ENCODE measurements at places on chromosomes 6 and 20.
A peak's percentile ranks its signal among the peaks of the same experiment; 100 is the strongest.

DNA sequence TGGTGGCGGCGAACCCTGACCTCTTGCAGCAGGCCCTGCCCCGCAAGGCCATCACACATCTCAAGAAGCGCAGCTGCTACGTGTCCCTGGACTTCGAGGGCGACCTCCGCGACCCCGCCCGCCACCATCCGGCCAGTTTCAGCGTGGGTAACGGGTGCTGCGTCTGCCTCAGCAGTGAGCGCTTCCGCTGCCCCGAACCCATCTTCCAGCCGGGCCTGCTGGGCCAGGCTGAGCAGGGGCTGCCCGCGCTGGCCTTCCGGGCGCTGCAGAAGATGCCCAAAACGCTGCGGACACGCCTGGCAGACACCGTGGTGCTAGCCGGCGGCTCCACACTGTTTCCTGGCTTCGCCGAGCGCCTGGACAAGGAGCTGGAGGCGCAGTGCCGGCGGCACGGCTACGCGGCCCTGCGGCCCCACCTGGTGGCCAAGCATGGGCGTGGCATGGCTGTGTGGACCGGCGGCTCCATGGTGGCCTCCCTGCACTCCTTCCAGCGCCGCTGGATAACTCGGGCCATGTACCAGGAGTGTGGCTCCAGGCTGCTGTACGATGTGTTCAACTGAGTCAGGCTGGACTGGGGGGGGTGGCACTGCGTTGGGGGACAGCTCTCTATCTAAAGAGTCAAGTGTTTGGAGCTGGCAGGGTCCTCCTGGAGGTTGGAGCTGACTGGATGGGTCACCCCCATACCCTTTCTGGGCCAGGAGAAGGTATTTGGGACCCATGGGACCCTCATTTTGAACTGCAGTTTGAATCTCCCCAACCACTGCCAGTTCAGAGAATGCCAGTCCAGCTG, 1.1 kb downstream of the ACTL10 start:
- peak overlapping the region; percentile 80 for H3K4me3 ChIP-seq
- peaks cover 8% of the 10 kb centered on the region for H3K36me3 ChIP-seq
- H3K4me1 ChIP-seq: peaks cover 35% of the 10 kb centered on the region
- DNase-seq: peak; percentile 77
- H3K27me3 ChIP-seq: no peaks in the 10 kb centered on the region
- peak overlapping the region; percentile 68 for H3K27ac ChIP-seq

DNA sequence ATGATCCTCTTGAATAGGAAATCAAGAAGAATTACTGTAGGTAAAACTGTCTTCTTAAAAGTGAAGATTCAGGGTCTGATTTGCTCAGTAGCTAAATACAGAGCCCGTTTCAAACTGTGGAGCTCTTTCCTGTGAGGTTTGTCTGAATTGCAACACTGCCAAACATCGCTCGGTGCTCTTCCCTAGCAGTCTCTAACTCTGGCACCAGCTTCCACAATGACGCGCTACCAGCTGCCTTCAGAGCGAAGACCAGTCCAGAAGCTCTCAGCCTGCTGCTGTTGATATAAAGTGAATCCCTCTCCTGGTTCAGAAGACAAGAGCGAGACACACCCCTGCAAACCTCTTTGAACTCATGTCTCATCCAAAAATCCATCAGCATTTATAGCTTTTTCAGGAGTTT, 447.0 kb downstream of the LMBRD1 start:
- DNase-seq: no peak
- no peak overlapping the region for H3K4me3 ChIP-seq
- no peak overlapping the region for H3K27ac ChIP-seq
- no peaks in the 10 kb centered on the region for H3K36me3 ChIP-seq

DNA sequence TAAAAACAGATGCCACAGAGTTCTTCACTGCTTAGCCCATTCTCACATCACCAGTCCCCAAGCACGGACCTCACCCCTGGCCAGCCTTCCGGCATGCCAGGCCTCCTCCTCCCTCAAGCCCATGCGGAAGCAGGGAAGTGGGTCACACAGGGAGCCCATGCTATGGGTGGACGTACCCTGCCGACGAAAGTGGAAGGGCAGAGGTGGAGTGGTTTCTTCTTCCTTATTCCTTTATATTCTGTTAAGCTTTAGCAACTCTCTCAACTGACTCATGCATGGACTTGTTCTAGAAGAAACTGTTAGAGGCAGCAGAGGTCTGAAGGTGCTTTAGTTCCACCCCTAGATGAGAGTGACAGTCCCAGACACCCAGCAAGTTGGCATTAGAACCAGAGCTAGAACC, 118.6 kb downstream of the LY86 start:
- no peaks in the 10 kb centered on the region for H3K36me3 ChIP-seq
- DNase-seq: no peak
- peaks cover 8% of the 10 kb centered on the region for H3K4me1 ChIP-seq
- no peak overlapping the region for H3K27ac ChIP-seq
- H3K4me3 ChIP-seq: no peak overlapping the region
- peaks cover 37% of the 10 kb centered on the region for H3K27me3 ChIP-seq

DNA sequence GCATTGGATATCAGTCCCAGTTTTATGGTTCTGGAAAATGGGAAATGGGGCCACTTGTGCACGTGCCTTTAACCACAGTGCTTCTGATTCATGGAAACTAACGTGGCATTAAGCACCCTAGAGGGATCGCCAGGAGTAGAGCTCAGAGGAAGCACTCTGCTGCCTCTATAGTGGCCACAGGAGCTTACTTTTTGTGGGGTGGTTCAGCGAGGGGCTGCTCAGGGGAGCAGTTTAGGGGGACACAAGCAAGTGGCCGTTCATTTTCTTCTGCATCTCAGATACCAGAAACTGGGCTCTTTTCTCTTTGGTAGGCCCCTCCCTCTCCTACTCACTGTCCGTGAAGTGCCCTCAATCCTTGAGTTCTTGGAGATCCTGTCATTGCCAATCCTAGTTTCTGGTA, 28.5 kb downstream of the AGPAT4 start:
- no peak overlapping the region for H3K27ac ChIP-seq
- H3K27me3 ChIP-seq: no peaks in the 10 kb centered on the region
- peaks cover 2% of the 10 kb centered on the region for H3K4me1 ChIP-seq
- no peak for DNase-seq
- H3K36me3 ChIP-seq: peaks cover 3% of the 10 kb centered on the region

- no peak for DNase-seq
Measured at GRCh38 chr20:5680192-5680591, 70.0 kb upstream of the SHLD1 start.

DNA sequence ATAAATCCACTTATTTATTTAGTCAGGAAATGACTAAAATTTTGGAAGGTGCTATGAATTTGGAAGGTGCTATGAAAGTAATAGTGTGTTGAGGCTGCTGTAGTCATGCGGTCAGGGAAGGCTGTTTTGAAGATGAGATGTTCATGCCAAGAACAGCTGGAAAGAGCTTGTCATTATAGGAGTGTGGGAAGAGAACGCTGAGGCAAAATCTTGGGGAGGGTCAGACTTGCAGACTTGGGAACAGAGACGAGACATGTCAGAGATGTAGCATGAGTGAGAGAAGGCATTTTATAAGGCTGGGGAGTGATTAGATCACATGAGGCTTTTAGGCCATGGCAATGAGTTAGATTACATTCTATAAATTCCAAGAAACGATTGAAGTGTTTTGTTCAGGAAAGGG, 124.0 kb upstream of the B3GAT2 start:
- H3K4me1 ChIP-seq: no peaks in the 10 kb centered on the region
- H3K27ac ChIP-seq: no peak overlapping the region
- no peaks in the 10 kb centered on the region for H3K36me3 ChIP-seq
- no peak overlapping the region for H3K4me3 ChIP-seq
- no peaks in the 10 kb centered on the region for H3K27me3 ChIP-seq
- DNase-seq: no peak

DNA sequence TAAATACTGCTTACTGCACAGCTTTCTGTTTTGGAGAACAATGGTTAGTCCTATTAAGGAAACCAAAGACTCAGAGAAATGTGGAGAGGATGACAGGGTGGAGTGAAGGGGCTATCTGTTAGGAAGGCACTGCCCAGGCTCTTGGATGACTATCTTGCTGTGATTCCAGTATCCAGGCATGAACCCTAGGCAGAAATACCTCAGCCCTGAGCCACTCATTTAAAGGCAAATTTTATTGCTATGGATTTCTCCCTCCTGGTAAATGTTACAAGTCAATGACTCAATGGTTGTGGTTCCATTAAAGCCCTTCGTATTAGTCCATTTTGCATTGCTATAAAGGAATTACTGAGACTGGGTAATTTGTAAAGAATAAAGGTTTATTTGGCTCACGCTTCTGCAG, 25.9 kb downstream of the ADGRF4 start:
- peaks cover 16% of the 10 kb centered on the region for H3K27me3 ChIP-seq
- no peak overlapping the region for H3K4me3 ChIP-seq
- DNase-seq: no peak
- no peak overlapping the region for H3K27ac ChIP-seq
- H3K36me3 ChIP-seq: no peaks in the 10 kb centered on the region

Data from T-helper 2 cell treated with Interferon-gamma antibody and Interleukin-4, amounts not matched to agents 5 μg/mL and 100 μg/mL, for 36 hours (primary cell).